ENCODE measurements at places on chromosomes 11 and 22.
A peak's percentile ranks its signal among the peaks of the same experiment; 100 is the strongest.

GRCh38 chr11:99020352-99021225 lies at the start of gene CNTN5:
TSS of gene CNTN5 (plus strand) at chr11:99020949.
- no peak for DNase-seq

- no peak for DNase-seq
These were observed 629.9 kb downstream of the JRKL start for GRCh38 chr11:97019754-97020153.

DNA sequence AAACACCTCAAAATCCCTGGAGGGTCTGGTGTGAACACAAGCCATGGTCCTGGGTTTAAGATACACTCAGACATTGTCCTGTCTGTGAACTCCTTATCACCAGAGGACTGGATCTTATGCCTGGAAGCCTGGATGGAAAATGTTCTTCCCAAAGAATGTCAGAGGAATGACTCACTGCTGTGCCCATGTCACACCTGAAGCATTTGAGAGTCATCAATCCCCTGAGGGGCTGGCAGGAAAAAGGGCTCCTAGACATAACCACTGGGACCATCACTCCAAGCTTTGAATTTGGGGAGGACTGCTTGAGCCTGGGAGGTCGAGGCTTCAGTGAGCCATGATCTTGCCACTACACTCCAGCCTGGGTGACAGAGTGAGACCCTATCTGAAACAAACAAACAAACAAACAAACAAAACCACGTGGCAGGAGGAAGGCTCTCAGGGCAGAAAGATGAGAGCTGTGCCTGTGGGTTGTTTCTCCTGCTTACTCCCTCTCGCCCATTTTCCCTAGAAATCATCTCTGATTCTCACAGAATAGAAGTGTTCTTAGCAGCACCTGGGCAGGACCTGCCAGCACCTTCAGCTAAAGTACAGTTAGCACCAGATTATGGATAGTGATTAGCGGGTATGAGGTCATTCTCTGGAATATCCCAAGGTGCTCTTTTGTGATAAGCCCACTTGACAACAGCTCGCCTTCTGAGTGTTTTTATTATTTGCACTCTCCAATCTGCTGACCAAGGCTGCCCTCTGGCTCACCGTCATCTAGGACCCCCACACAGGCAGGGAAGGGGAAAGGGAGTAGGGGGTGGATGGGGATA lies 11.9 kb upstream of the PRG2 start:
- DNase-seq = no peak

- peak; percentile 79 for DNase-seq
These were observed 51.6 kb upstream of the MYEOV start for GRCh38 chr11:69242266-69242920.

GRCh38 chr22:48054596-48054995 lies 1292.1 kb downstream of the TBC1D22A start:
- DNase-seq = no peak

- DNase-seq = no peak
These were observed 5.1 kb downstream of the CHKA start for GRCh38 chr11:68116126-68116525.

GRCh38 chr22:24523873-24524272 lies 28.7 kb downstream of the UPB1 start:
- no peak for DNase-seq

DNA sequence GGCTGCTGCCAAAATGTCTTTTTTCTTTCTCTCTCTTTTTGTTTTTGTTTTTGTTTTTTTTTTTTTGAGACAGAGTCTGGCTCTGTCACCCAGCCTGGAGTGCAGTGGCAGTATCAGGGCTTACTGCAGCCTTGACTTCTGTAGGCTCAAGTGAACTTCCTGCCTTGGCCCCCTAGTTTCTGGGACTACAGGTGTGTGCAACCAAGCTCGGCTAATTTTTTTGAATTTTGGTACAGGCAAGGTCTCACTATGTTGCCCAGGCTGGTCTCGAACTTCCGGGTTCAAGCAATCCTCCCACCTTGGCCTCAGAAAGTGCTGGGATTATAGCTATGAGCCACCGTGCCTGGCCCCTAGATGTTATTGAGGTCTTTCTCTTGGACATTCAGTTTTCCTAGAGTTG lies 2.2 kb upstream of the DDX10 start:
- no peak for DNase-seq
